ENCODE measurements at places on chromosomes 1 and 21.

DNA sequence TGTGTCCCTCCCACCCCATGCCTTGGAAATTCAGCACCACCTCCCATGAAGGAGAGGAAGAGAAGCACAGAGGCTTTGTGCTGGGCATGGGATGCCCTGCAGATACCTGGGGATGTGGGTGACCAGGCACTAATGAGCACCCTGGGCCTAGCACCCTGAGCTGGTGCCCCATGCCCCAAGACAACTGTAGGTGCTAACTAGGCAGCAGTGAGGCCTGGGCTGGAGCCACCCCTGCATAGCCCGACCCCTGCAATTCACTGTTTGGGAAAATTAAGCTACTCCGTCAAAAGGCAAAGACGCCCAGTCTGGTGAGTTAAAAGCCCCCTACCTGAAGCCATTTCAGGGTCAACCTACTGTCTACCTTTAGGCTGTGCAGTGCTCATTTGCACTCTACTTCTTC lies 5.4 kb downstream of the KCNA2 start:
- no peak for DNase-seq

DNA sequence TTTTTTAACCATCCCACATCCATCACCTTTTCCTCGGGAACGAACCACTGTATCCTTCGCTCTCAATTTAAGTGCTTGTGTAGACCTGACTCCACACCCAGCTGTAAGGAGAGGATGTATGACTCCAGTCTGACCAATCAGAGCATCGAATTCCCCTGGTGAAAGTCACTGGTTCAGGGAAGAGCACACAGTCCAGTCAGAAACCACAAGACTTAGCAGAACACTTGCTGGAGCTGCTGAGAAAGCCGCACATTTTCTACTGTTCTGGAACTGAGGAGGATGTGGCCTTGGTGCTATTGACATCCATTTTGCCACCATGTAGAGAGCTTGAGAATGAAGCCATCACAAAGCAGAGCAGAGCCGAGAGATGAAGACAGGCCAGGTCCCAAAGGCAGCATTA lies 59.9 kb upstream of the CNN3 start:
- DNase-seq: no peak

DNA sequence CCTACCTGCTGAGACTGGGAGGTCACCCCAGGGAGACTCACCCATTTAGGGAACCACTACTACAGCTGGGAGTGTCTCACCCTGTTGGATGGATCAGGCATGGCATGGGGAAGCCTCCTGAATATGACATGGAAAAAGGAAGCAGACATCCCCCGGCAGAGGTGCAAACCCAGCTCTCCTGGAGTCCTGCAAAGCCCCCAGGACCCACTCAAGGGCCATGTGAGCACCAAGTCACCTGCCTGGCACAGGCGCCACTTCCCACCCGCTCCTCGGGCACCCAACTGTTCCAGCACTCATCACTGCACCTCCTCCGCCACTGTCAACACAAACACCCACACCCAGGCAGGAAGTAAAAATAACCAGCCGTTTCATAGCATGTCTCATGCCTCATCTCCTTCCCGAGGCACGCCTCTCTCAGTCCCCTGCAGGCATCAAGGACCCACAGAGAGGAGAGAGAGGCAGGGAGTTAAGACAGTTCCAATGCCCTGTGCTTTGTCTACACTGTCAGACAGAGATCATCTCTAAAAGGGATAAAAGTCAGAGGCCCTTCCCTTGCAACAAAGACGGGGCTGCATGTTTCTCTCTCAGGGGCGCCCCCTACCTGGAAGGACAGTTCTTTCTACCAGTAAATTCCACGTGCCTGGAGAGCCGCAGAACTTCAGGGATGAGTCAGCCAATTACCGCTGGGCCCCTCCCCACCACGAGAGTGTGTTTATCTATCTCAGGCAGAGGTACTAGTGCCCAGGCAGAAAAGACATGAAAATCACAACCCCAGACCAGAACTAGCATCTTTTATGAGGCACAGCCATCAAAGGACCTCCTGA lies 150.1 kb upstream of the SOD1 start:
- DNase-seq: peak; percentile 62

DNA sequence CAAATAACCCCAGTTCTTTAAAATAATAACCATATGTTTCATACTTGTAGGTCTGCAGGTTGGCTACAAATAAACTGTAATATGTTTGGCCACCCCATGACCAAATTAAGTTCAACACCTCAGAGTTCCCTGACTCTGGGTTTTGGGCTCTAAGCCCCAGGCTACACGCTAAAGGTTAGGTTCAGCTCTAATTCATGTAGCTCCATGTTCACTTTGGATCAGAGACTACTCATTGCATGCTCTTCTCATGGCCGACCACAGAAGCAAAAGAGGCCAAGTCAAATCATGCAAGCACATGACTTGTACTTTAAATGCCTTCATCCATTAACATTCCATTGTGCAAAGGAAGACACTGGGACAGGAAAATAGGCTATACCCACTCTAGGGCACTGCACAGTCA lies 66.2 kb downstream of the MRPL39 start:
- no peak for DNase-seq

- DNase-seq: no peak
These were observed 792.8 kb downstream of the USP25 start for GRCh38 chr21:16522548-16522947.

DNA sequence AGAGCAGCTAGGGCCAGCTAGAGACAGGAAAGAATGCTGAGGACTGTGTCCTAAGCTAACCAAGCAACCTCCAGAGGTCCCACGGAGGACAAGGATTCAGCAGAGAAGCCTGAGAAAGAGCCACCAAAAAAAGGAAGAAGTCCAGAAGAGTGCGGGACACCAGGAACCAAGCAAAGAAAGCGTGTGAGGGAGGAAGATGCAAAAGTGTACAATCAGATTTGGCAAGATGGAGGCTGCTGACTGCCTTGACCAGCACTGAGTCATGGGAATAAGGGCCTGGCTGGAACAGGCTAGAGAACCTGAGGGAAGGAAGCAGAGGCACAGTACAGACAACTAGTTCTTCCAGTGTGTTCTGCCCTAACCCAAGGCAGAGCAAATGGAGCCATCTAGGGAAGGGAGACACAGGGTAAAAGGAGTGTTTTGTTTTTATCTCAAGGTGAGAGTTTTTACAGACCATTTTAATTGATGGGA lies 18.5 kb downstream of the TP53BP2 start:
- DNase-seq: no peak

- DNase-seq: no peak
These were observed 185.3 kb upstream of the USP24 start for GRCh38 chr1:55400508-55400907.

DNA sequence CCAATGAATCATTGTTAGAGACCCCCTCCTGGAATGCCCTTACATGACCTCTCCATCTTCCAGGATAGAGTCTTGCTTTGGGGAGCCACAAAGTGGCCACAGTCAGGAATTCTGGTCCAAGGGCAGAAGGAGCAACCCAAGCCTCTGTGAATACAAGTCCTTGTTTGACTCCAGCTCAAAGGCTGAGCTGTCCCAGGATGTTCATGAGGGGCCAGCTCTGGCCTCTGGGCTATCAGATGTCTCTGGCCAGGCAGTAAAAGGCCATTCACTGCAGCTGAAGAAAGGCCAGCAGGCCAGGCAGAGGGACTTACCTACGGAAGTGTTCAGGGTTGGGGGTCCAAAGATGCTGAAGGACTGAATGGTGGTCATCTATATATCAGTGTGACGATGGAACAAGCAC lies 98.3 kb upstream of the IPO9 start:
- no peak for DNase-seq

DNA sequence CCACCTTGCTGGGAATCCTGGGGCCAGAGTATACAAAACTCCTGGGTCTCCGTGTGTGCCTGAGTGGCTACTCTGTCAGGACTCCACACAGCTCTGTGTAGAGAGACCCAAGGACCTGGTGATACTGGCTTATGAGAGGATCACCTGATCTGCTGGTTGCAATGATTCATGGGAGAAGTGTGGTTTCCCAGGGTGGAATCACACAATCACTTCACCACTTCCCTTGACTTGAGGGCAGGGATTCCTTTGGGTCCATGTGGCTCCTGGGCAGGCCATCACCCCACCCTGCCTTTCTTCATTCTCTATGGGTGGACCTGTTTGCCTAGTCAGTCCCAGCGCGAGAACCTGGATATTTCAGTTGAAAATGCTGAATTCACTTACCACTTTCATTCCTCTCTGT lies 13.3 kb downstream of the PRSS38 start:
- no peak for DNase-seq

DNA sequence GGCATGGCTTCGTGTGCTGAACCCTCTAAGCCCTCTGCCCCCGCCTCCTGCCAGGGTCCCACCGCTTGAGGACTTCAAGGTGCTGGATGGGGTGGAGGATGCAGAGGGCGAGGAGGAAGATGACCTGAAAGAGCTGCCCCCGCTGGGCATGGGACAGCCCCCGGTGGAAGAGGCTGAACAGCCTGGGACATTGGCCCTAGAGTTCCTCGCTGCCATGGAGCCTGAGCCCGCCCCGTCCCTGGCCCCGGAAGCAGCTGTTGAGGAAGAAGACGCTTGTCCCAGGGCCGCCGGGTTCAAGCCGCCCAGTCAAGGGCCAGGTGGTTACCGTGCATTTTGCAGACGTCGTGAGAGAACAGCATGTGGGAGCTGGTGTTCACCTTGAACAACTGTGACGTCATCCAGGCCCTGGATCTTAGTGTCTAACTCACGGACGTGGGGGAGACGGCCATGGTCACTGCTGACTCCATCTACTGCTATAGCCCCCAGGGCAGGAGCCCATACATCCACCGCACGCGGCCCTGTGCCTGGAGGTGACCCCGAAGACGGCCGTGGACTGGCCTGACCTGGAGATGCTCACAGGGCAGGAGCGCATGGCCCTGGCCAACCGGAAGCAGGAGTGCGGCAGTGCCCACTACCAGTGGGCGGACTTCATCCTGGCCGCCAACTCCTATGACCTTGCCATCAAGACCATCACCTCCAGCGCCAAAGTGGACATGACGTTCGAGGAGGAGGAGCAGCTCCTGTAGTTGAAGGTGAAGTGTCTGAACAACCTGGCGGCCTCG lies 90.1 kb downstream of the PPP1R12B start:
- no peak for DNase-seq

- DNase-seq: no peak
These were observed 12.0 kb downstream of the CD84 start for GRCh38 chr1:160567341-160567740.

- DNase-seq: no peak
These were observed 26.6 kb upstream of the LMX1A start for GRCh38 chr1:165383067-165383466.

GRCh38 chr1:43540653-43541071 lies 10.0 kb downstream of the PTPRF start:
- peak; percentile 61 for DNase-seq

Measured in caudate nucleus (tissue), 63 donors.